ENCODE measurements at places on chromosomes 11 and 22. TPM values are rescaled to one million over a fixed set of nuclear protein-coding genes. Genes with fewer than 3 reads are reported as not detected.

UPK3A gene
- total RNA-seq = not detected

FAM83F gene
- not detected for total RNA-seq

RNF214 gene
- total RNA-seq = 8.7 TPM

TYR gene
- total RNA-seq = not detected

ZNRF3 gene
- 2.4 TPM for total RNA-seq

DEFB131B gene
- total RNA-seq = not detected

TMEM132A gene
- total RNA-seq = 5.5 TPM

LRRN4CL gene
- total RNA-seq = 3.4 TPM

OR10A3 gene
- total RNA-seq = not detected

TIGD3 gene
- total RNA-seq = not detected

CD3D gene
- total RNA-seq = not detected

CABP4 gene
- 0.26 TPM for total RNA-seq

NRXN2 gene
- total RNA-seq = 30.3 TPM

GLYAT gene
- not detected for total RNA-seq

OR8B4 gene
- not detected for total RNA-seq

TM7SF2 gene
- total RNA-seq = 8.9 TPM

APOL1 gene
- 39.0 TPM for total RNA-seq

APOL5 gene
- not detected for total RNA-seq

CLTCL1 gene
- 5.1 TPM for total RNA-seq

TMPRSS4 gene
- under 0.01 TPM for total RNA-seq

PI4KA gene
- total RNA-seq = 33.2 TPM

BSCL2 gene
- total RNA-seq = 57.1 TPM

OR51B2 gene
- not detected for total RNA-seq

SIDT2 gene
- 40.5 TPM for total RNA-seq

MPZL2 gene
- 0.56 TPM for total RNA-seq

MYEOV gene
- 1.2 TPM for total RNA-seq

MAPK8IP2 gene
- 0.13 TPM for total RNA-seq

HSCB gene
- 14.0 TPM for total RNA-seq

CHRNA10 gene
- 0.31 TPM for total RNA-seq

ANO5 gene
- total RNA-seq = 2.3 TPM

TRIM51 gene
- not detected for total RNA-seq

SLC22A8 gene
- not detected for total RNA-seq

SLC6A5 gene
- total RNA-seq = not detected

ANO3 gene
- total RNA-seq = 5.4 TPM

KDM4D gene
- 0.53 TPM for total RNA-seq

C11orf24 gene
- 38.6 TPM for total RNA-seq

INS gene
- total RNA-seq = not detected

MMP12 gene
- total RNA-seq = not detected

KCNJ11 gene
- not detected for total RNA-seq

GTF2H1 gene
- 59.1 TPM for total RNA-seq

PGR gene
- total RNA-seq = 1.1 TPM

KCNE3 gene
- total RNA-seq = under 0.01 TPM

TEX54 gene
- total RNA-seq = not detected

TRIM3 gene
- 30.3 TPM for total RNA-seq

CEP126 gene
- 4.2 TPM for total RNA-seq

YPEL1 gene
- total RNA-seq = 1.3 TPM

FZD4 gene
- 42.4 TPM for total RNA-seq

All from aortic smooth muscle cell (primary cell).